Fibroblast of skin of abdomen (primary cell): ENCODE measurements at places on chromosomes 1 and 21.

DNA sequence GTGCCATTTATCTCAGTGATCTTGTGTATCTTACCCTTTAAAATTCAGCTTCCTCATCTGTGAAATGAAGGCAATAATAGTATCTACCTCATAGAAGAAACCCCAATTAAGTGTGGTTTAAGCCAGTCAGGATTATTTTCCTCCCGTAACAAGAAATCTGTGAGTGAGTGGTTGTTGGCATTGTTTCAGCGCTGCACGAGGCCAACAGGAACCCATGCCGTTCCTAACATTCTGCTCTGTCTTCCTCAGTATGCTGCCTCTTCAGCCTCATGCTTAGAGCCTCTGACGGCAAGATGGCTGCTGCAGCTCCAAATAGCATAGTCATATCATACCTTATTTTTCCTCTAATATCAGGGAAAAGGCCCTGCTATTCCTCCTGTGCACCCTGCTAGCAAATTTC is 289.7 kb downstream of the TM2D1 start:
- no peak for DNase-seq

DNA sequence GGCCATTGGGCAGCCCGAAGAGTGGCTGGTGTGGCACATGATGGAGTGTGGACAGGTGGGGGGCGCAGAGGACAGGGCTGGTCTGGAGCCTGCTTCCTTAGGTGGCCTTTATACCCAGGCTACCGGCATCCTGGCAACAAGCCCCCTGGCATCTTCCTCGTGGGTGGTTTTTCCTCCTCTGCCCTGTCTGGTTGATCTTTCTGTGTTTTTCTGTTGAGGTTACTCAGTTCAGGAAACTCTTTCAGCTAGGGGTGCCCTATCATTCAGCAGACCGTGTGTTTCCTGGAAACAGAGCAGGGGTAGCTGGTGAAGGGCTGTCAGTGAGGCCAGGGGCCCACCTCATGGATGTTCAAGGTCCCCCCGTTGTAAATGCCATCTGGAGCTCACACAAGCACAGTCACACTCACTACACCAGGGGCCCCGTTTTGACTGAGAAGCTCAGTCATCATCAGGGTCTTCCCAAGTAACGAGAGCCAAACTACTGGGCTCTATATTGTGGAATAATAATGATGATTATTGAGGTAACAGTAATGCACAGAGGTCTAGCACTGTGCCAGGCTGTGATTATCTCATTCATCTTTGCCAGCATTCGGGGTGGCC is at the start of gene KRTAP12-4:
KRTAP12-4 (minus strand) TSS at position 84 of the 600 bp plus-strand sequence; CDS start at position 39, 45 bp downstream.
- DNase-seq, result no peak

DNA sequence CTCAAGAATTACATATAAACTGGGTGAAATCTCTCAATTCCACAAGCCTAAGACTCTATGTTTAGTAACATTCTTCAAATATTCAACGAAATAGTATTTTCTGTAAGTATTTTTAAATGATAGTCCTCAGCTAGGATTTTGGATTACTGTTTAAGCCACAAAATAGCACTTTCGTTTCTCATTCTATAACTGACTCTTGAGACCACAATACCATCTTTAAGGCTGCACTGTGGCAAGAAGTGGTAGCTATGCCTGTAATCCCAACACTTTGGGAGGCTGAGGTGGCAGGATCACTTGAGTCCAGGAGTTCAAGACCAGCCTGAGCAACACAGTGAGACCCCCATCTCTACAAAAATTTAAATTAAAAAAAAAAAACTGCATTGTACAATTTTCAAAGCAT is 126.7 kb downstream of the CDC42BPA start:
- DNase-seq, result no peak

- DNase-seq, result no peak
These were observed 45.1 kb downstream of the ZYG11B start for GRCh38 chr1:52771384-52771783.

- no peak for DNase-seq
These were observed 4.2 kb downstream of the YBX1 start for GRCh38 chr1:42686418-42686817.

GRCh38 chr1:150772326-150772725 is 6.7 kb upstream of the CTSS start:
- DNase-seq, result no peak

GRCh38 chr1:244099258-244099930 is 48.3 kb downstream of the ZBTB18 start:
- DNase-seq, result no peak
